T1000 (cell line): ENCODE measurements at places on chromosomes 2 and 18.

DNA sequence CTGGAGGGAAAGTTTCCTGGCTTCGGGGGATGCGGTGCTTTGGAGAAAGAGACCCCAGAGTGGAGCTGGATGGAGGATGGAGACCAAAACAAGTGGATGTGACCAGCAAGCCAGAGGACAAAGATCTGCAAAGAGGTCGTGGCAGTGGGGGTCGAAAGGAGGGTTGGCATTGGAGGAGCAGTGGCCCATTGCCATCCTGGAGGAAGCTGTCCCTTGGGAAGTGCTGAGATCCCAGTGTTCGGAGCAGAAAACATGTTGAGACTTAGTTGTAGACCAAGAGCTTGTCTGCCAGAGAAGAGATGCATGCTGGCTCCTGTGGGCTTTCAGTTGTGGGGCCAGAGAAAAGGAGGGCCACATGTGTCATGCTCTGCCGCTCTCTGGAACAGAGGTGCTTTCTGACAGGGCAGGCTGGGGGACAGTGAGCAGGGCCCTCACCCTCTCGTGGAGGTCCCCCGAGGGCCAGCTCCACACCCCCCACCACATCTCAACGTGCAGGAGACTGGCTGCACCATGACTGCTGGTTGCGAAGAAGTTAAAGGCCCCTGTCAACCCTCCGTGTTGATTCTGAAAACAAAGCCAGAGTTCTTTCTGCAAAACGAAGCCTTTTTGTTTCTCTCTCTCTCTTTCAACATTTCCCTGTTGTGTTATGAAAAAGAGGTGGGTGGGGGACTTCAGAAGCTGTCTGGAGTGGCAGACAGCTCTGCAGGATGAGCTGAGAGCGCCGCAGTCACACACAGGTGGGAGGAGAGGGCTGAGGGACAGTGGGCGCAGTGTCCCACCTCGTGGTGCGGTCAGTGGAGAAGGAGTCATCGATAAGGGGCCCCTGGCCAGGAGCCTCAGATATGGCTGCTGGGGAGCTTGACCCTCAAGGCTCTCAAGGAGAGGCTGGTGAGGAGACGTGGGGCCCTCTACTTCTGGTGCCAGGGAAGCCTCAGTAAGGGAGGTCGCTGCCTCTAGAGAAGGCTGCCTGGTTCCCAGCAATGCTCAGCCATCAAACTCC lies 77.6 kb upstream of the BCL2L11 start:
- no peak for DNase-seq

DNA sequence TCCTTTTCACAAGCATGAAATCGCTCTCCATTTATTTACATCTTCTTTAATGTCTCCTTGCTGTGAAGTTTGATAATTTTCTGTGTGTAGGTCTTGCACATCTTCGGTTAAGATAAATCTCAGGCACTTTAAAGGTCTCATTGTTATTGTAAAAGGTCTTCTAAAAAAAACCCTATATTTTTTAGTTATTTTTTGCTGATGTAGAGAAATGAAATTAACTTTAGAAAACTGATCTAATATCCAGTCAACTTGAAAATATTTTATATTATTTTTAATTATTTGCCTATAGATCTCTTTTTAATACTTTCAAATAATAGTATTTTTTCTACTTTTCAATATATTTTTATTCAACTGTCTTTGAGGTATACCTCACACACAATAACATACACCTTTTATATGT lies 169.4 kb downstream of the INSIG2 start:
- no peak for DNase-seq

- DNase-seq, result no peak
Observed at GRCh38 chr18:3114451-3114850, 101.5 kb upstream of the LPIN2 start.

DNA sequence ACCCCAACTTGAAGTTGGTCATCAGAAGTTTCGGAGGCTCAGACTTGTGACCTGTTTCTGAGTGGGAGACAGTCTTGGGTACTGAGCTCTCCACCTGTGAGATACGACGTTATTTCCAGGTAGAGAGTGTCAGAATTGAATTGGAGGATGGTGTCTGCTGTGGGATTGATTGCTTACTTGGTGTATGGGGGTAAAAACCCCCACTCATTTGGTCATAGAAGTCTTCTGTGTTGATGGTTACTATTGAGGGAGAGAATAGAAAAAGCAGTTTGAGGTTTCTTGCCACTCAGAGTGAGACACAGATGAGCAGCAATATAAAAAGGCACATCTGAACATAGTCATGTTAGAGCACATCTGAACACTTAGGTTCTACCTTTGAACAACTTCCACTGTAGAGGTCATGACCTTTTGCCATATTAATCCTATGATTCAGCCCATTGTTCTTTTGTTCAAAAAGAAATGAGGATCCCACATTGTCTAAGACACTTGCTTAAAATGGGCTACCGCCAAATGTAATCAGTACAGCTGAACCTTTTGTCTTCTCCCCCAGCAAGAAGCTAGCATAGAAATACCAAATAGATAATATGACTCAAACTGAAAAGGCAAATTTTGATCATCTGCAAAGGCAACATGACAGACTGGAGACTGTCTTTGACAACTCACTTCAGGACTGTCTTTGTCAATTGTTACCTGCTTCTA lies 73.3 kb downstream of the NAB1 start:
- DNase-seq, result no peak

DNA sequence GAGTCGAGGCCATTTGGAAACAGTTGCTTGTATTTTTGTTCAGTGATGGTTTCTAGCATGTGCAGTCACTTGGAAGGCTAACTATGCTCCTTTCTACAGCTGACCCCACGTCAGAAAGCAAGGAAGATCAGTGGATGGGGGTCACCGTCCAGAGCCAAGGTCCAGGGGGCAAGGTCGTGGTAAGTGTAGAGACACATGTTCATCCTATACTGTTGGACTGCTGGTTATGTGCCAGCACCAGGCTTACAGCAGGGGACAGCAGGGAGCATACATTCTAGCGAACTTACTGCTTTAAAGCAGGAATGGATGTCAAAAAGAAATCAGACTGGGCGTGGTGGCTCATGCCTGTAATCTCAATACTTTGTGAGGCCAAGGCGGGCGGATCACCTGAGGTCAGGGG lies 40.0 kb downstream of the ITGA6 start:
- no peak for DNase-seq

- no peak for DNase-seq
Observed at GRCh38 chr2:71930049-71930681, 217.5 kb downstream of the CYP26B1 start.

GRCh38 chr2:64459575-64459974 lies 5.6 kb downstream of the LGALSL start:
- DNase-seq, result no peak
